ENCODE measurements at places on chromosomes 5 and 9.
A peak's percentile ranks its signal among the peaks of the same experiment; 100 is the strongest.

DNA sequence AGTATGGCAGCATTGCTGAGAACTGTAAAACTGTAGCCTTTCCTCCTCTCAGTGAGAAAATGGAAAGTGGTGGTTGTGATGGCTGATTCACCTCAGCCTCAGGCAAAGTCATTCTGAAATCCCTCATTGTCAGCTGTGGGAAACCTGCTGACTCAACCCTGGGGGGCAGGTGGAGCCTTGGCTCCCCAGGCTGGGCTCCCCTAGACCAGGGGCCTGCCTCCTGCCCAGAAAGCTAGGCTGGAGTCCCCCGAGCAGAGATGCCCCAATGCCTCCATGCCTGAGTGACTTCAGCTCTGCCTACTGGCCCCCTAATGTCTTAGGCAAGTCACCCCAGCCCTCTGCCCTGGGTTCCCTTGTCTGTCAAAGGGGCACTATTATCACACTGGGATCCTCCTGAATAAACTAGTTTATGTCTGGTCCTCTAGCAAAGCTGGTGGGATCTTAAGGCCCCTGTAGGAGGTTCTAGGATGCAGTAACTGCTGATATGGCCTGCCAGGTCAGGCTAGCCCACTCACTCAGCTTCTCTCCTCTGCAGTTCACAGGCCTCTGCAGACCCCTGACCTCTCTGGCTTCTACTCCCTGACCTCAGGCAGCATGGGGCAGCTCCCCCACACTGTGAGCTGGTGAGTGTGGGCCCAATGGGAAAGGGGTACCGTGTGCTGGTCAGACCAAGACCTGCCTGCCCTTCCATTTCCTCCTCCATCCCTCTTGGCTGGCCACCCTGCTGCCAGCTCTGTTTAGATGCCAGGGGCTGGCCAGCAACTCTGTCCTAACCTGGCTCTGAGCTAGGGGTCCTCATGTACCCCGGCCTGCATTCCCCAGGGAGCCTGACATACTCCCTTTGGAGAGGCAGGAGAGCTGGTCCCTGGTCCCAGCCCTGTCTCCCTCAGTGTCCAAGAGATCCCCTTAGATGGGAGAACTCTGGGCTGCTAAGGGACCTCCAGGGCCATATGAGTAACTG lies 24.2 kb downstream of the TCF7 start:
- no peak for DNase-seq

- DNase-seq = no peak
Observed at GRCh38 chr5:3943859-3944258, 348.2 kb downstream of the IRX1 start.

- DNase-seq = no peak
Observed at GRCh38 chr5:173015598-173016455, 32.3 kb downstream of the ATP6V0E1 start.

- DNase-seq = no peak
Observed at GRCh38 chr5:17734011-17734410, 99.8 kb downstream of the TAF11L14 start.

GRCh38 chr5:36820900-36821299 lies 55.7 kb upstream of the NIPBL start:
- no peak for DNase-seq

DNA sequence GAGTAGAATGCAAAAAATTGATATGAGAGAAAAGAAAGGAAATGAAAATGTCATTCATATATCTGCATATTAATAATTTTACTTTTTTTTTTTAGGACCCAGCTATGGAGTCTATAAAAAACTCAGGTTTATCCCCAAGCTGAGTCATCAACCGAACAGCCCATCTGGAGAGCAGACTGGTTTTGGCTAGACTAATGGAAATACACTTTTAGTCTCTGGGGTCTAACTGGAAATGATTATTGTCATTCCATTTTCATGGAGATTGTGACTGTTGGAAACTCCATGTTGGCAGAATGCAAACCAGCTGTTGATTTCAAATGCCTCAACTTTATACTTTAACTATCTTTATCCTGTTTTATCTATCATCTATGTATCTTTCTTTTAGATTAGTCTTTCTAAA lies 28.7 kb downstream of the ANXA1 start:
- DNase-seq = no peak

GRCh38 chr9:72445306-72445995 lies 76.0 kb upstream of the TMC1 start:
- DNase-seq = no peak

- no peak for DNase-seq
Observed at GRCh38 chr5:59640411-59640810, 253.1 kb downstream of the PDE4D start.

- DNase-seq = no peak
Observed at GRCh38 chr5:173962436-173962972, 26.5 kb upstream of the C5orf47 start.

DNA sequence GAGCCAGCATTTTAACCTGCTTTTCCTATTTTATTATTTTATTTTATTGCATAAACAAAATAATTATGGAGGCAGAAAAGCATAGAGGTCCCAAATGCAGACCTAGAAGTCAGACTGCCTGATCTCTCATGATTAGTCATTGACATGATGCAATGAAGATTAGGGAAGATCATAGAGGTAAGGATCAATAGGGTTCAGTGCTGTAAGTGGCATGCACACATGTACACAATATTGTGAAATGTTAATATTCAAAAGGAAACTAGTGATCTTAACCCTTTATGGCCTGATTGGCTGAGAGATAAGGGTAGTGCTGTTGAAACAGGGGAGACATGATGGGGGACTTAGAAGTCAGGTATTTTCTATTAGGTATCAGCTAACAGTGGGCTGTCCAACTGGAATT lies 1.1 kb upstream of the FRRS1L start:
- no peak for DNase-seq

DNA sequence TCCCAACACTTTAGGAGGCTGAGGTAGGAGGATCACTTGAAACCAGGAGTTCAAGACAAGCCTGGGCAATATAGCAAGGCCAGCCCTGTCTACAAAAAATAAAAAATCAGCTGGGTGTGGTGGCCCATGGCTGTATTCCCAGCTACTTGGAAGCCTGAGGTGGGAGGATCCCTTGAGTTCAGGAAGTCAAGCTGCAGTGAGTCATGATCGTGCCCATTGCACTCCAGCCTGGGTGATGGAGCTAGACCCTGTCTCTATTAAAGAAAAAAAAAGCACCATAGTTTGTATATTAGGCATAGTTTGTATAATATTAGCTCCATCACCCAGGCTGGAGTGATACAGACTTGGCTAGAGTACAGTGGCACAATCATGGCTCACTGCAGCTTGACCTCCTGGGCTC lies 9.6 kb upstream of the NME5 start:
- DNase-seq = no peak

DNA sequence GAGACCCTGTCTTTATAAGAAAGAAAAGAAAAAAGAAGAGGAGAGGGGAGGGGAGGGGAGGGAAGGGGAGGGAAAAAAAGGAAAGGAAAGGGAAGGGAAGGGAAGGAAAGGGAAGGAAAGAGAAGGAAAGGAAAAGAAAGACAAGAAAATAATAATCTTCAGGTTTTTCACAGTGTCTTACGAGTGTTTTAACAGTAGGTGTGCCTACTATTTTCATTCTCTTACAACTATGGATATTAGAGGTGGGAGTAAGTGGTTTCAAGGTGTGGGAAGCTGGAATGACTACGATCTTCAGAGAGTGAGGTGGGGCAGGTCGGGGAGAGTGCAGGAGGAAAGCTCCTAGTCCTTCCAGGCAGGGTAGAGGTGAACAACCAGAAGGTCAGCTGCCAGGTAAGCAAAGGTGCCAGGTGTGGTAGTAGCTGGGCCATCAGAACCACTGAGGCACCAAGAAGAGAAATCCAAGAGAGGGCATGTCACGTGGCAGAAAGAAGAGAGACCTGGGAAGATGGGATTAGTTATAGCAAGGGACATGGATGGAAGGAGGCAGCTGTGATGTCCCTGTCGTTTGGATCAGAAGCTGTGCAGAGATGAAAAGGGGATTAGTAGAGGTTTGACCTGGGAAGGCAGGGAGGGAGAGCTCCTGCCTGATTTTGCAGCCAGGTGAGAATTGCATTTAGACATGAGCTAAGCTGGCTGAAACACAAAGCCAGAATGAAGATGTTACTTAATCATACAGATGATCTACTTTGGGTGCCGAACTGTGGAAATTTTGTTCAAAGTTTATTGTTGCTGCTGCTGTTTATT lies 95.4 kb downstream of the OTULIN start:
- no peak for DNase-seq

- DNase-seq = no peak
Observed at GRCh38 chr9:83199240-83199639, 136.3 kb upstream of the RASEF start.

GRCh38 chr9:10785255-10785654 lies 172.5 kb upstream of the PTPRD start:
- DNase-seq = no peak

DNA sequence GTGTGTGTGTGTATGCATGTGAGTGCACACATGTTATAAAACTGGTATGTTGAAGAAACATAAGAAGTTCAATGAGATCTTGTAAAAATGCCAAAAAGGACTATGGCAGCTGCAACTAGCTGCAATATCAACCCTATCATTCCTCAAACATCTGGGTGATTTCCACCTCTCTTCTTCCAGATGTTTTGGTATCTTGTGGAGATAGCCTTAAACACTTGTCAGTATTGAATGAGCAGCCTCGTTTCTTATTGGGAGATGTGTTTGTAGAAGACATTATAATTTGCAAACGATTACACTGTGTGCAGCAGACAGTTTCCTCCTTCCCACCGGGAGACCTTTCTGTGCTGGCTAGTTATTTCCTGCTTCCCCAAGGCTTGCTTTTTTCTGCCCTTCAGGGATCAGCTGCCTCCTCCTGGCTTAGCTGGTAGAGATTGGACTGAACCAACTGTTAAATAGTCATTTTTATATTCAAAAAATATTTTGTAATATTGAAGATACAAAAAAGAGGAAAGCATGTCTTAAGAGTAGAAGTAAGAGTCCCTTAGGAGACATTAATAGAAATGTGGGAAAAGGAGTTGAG lies 168.4 kb upstream of the MPDZ start:
- DNase-seq = no peak

DNA sequence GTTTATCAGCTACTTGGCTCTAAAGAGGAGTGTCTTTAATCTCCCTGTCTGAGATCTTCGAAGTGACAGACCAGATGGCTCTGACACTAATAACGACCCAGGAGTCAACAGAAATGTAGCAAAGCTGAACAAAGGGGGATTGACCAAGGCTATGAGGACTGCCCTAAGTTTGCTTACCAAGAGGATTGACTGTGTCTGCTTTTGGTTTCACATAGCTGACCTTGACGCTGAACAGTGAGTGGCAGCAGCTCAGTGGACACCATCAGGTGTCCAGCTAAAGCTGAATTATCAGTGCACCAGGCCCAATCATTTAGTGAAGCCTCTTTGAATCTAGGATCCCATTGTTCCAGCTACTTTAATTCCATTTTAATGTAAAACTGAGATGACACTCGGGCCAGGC lies 262.6 kb downstream of the COX7C start:
- DNase-seq = no peak

GRCh38 chr9:134136118-134136995 lies 475 bp downstream of the WDR5 start:
- DNase-seq = peak; percentile 9

DNA sequence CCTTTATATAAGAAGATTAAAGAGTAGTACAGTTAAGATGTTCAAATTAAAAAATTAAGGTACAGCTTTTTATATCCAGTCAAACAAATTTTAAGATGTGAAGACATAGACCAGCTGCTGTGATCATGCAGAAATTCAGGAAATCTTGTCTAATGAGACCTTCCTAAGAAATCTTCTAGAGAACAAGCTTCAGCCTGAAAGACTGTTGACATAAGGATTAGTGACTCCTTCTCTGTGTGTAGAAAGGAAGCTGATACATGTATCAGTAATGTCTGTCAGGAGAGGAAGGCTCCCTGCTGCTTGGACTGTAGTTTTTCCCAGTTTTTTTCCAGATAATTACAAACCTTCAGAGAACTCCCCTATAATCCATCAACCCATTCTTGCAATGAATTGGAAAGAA lies 75.8 kb upstream of the PCSK5 start:
- DNase-seq = no peak

GRCh38 chr9:136012651-136013050 lies 51.5 kb upstream of the UBAC1 start:
- no peak for DNase-seq

DNA sequence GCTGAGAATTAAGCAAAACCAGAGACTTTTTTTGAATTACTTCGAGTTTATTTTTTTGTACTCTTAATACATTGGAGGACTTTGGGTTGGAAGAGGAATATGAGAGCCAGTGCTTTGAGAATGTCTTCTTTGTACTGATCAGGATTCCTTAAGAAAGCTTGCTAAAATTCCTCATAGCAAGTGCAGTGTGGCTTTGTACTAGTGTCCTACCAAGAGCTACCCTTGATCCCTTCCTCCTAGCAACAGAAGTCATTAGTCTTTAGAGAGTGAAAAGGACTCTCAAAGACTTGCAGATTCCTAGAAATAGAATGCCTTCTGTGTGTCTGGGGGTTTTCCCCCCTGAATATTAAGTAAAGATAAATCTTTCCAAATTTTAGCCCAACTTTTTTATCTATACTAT lies 276.1 kb downstream of the ARHGAP26 start:
- DNase-seq = no peak

GRCh38 chr9:677461-678097 lies 163.9 kb upstream of the DMRT1 start:
- DNase-seq = no peak

DNA sequence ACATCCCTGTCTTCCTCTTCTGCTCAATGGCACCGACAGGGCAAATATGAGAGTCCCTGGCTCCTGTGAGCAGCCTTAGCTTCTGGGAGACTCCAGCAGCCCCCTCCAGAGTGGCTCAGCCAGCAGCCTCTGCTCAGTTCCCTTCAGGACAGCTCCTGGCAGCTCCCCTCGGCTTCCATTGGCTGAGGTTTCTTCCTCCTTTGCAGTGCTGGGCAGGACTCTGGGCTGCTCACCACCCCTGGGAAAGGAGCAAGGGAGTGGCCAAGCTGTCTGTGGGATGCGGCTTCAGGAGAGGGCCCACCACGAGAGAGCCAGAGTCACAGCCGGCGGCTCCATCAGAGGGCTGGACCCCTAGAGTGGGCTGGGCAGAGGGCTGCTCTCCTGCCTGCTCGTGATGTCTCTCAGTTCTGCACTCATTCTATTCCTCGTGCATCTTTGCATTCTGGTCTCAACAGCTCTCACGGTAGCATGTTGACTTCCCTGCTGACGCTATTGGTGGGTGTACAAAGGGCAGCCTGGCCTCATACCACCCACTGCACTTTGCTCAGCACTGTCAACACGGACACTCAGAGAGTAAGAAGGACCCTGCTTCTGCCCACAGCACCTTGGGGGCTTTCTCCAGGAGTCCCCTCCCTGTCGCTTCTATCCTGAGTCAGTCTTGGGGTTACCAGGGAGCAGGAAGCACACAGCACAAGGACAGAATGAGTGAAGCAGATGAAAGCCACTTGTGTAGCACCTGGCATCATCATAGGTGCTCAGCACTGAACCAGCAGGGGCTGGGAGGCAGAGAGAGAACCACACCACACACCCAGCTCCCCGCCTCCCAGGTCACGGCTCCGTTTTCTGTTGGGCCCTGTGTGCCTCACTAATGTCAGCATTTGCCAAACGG lies 80.9 kb upstream of the ALDH1B1 start:
- no peak for DNase-seq

GRCh38 chr5:446883-447263 lies 3.9 kb downstream of the EXOC3 start:
- DNase-seq = peak; percentile 35

- DNase-seq = no peak
Observed at GRCh38 chr5:54024466-54024865, 285.9 kb downstream of the ARL15 start.

- no peak for DNase-seq
Observed at GRCh38 chr5:106262395-106262794, 1408.3 kb downstream of the EFNA5 start.

- no peak for DNase-seq
Observed at GRCh38 chr5:568061-568781, 43.9 kb upstream of the CEP72 start.

Data from CD4-positive, alpha-beta memory T cell (primary cell).